ENCODE measurements at places on chromosomes 1 and 21.

DNA sequence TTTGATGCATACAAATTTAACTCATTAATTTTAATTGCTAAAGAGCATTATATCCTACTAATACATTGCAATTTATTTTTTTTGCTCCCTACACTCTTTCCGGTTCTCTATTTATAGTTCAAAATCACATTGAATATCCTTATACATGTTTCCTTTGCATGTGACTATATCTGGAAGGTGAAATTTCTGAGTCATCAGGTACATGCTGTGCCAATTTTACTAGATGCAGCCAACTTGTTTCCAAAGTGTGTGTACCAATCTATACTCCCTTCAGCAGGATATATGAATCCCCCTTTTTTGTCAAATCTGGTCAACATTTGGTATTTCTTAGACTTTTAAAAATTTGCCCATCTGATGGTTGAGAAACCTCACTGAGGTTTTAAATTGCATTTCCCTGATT is 602.9 kb upstream of the CAMK1G start:
- no peak for DNase-seq

GRCh38 chr1:37845049-37845646 is 14.2 kb downstream of the MTF1 start:
- no peak for DNase-seq

DNA sequence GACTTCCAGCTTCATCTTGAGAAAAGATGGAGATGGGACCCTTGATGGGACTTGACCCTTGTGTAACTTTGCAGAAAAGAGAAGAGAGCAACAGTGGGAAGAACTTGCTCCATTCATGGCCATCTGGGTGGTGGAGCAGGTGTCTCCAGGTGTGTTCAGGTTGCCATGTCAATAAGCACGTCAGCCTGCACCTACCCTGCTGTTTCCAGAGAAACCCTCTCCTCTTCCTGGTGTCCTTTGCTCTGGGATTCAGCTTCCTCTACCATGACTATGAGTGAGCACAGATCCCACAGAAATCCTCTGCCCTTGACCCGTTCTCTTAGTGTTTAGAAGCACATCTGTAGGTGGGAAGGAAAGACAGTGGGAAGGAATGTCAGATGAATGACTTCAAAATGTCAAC is 21.8 kb upstream of the OTUD3 start:
- DNase-seq: no peak

GRCh38 chr1:30757352-30758120 is at the start of gene LAPTM5:
Gene LAPTM5, minus strand, starts transcription at chr1:30757774. Its CDS starts 29 bp downstream, at chr1:30757745.
- no peak for DNase-seq

DNA sequence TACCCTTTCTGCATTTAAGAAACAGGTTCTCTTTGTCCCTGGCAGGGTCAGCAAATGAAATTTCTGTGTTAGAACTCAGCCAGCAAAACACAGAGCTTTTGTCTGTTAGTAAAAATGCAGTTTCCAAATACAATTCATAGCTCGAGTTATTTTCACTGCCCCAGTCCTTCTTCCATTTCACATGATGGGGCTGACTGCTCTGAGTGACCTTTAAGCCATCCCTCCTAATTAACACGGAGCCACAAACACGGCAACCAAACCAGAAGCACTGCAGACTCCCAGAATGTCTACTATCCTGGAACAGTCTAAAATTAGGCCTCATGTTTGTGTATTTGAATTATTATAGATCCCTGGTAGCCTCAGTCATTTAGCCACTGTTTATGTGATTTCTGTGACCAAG is 99.1 kb upstream of the RGS4 start:
- DNase-seq: no peak

- no peak for DNase-seq
Measured at GRCh38 chr1:205494115-205494514, 10.4 kb upstream of the CDK18 start.

DNA sequence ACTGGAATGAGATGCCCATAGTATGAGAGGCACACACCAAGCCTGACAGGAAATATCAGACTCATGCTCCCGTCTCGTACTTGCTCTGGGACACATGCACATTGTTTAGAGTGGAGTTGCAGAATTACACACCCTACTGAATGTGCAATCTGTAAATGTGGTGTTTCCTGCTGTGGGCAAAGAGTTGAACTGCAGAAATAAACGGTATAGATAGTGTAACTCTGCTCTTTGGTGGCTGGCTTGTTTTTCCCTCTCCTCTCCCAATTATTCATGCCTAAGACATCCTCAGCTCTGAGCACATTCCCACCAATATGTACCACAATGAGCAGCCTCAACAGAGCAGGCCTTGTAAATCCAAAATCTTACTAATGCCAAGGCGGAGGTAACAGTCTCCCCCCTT is 90.1 kb upstream of the DIRAS3 start:
- no peak for DNase-seq

DNA sequence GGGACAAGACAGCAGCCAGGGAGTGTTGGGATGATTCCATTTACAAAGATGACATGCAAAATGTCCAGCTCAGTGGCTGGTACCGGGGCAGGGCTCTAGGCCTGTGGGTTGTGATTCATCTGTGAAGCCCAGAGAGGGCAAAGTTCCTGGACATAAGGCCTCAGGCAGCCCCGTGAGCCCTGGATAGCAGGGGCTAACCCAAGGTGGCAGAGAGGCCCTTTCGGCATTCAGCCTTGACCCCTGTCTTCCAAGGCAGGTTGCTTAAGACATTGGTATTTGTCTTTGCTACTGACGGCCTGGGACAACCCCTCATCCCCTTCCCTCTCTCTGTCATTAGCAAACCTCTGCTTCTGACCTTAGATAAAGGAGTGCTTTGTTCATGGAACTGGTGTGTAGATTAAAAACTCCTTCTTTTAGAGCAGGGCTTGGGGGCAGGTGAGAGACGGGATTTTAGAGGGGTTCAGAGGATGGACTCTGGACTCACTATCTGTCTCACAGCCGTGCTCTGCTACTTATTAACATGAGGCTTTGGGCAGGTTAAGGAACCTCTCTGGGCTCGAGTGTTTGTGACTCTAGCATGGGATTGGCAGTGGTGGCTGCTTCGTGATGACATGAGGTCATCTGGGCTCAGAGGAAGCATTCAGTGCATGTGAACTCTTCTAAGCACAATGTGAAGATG is 36.3 kb downstream of the TMEM51 start:
- DNase-seq: no peak

DNA sequence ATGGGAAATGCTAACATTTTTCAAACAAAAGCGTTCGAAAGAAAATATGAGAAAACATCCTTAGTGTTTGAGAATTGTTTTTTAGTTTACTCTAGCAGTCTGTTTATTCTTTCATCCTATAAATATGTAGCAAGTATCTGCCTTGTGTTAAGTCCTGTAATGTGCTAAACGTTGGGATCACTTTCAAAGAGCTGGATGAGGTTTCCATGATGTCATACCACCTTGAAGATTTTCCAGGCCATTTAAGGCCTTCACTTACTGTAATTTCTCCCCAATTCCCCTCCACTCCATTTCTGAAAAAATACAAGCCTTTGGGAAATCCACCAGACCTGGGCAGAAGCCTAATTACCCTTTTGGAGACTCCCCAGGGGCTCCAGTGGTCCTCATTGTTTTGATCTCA is 24.2 kb upstream of the CTBS start:
- no peak for DNase-seq

GRCh38 chr21:15027056-15027455 is 37.7 kb downstream of the NRIP1 start:
- DNase-seq: no peak

GRCh38 chr21:43614839-43615238 is 44.4 kb downstream of the HSF2BP start:
- DNase-seq: no peak

DNA sequence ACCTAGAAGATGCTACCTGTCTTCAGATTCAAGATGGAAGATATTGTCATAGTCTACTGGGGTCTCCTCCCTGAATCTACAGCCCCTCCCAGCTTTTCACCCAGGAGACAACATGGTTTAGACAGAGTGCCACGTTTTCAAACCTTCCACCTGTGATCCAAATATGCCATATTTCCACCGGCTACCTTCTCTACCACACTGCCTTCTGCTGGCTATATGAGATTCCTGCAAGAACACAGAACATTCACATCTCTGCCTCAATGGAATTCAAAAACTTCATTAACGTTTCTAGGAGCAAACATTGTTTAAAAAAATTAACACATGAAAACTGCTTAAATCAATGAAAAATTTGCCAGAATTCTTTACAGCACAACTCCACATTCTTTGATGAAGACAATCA is 12.9 kb upstream of the LELP1 start:
- no peak for DNase-seq
